ENCODE measurements at places on chromosomes 6 and 20.

DNA sequence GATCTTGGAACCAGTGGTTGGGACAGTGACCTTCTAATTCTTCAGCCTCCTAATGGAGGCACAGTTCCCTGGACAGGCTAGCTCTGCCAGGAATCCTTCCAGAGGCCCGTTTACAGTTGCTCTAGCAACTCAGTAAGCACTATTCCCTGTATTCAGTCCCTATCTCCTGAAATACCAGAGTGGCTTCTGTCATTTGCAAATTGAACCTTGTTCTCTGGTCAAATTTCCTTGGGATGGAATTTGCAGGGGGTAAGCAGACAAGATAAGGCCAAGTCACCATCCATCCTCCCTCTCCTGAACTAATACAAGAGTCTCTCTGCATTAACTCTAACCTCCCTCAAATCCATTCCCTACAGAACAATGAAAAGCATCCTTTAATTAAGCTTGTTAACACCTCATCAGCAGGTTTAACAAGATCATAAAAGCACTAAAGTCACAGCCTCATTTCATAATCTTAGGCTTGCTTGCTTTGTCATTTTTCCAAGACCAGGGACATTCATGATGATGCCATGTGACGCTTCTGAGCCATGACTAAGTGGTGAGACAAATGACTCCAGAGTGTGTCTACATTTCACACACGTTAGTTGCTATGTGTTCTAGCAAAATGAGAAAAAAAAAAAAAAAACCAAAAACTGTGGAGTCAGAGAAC, 37.1 kb downstream of the SLC22A23 start:
- DNase-seq: peak; percentile 2

DNA sequence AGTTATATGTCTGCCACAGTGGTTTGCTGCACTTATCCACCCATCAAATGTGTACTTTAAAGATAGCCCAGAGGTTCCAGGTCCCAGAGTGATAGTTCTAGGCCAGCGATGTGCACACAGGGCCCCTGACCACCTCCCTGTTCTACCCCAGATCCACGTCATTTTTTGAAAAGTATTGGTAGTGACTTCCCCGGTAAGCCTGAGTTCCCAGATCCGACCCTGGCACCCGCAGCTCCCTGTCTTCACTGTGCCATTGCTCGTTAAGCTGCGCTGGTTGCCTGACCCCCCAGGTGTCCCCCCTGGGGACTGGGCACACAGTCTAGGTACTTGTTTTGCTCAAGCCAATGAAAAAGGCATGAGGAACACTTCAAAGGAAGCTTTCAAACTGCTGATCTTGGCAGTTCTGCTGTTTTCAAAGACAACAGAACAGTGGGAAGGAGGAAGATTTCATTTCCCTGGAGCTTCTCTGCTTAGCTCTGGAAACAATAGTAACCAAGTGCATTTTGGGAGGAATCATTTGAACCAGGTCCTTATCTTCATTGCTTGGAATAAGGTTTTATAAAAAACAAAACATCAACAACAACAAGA, 116.3 kb upstream of the TAB2 start:
- DNase-seq: no peak

- DNase-seq: no peak
Measured at GRCh38 chr6:168414336-168415097, 26.5 kb upstream of the SMOC2 start.

GRCh38 chr6:36297051-36297450, 27.2 kb downstream of the PNPLA1 start:
- DNase-seq: no peak

DNA sequence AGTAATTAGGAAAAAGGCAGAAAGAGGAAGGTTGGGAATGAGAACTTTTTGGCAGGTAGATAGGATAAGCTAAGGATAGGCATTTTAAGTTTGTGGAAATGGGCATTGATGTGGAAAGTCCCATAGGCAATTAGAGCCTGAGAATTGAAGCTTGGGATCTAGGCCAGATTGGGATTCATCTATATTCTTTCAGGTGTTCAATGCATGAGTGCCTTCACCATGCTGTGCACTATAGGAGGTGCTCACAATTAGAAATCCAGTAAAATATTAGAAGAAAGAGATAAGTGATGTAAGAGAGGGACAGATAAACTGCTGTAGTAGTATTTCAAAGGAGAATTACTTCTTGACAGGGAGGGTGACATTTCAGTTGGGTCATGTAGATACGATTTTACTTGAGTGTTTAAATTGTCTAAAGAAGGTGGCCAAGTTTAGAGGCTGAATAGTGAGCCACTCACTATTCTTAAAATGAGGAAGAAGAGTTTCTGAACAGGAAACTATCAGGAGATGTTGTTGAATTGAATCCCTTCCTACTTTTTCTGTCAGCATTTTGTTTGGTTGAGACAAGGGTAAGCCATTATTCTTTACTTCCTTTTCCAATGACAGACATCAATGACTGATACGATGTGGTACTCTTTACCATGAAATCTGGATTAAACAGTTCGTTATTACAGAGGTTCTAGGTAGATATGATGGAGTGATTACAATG, 31.0 kb upstream of the CTAGE9 start:
- DNase-seq: no peak

DNA sequence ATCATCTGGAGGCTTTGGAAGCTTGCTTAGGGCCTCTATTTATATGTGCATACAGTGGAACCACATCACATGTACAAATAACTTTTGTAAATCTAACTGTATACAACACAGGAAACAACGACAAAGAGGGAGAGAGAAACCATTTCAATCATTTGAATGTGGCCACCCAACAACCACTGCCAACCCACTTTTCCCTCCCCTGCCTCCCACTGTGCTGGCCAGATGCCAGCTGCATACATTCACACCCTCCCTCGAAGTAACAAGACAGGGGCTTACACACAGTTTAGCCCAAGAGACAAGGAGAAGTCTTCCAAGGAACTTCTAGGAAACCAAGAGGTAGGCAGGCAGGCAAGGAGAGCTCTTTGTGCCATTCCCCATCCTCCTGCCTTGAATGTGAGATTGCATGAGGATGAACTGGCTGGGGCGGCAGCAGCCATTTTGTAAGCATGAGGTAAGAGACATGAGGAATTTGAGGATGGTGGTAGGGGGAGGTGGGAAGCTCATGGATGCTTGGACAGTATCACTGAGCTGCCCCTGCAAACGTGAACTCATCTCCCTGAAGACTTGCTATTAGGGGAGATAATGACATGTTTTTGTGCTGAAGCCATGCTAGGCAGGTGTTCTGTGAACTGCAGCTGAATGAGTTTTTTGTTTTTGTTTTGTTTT, 18.2 kb downstream of the BMP7 start:
- no peak for DNase-seq

DNA sequence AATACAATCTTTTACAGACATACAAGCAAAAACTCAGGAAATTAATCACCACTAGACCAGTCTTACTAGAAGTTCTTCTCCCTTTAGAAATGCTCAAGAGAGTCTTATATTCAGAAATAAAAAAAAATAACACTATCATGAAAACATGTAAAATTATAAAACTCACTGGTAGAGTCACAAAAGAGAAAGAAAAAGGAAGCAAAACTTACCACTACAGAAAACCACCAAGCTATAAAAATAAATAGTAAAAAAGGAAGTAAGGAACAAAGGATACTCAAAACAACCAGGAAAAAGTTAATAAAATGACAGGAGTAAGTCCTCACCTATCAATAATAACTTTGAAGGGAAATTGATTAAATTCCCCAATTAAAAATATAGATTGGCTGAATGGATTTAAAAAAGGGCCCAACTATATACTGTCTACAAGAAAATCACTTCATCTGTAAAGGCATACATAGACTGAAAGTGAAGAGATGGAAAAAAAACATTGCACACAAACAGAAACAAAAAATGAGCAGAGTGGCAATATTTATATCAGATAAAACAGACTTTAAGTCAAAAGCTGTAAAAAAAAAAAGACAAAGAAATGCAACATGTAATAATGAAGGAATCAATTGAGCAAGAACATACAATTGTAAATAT, 489.5 kb downstream of the KIF16B start:
- no peak for DNase-seq

DNA sequence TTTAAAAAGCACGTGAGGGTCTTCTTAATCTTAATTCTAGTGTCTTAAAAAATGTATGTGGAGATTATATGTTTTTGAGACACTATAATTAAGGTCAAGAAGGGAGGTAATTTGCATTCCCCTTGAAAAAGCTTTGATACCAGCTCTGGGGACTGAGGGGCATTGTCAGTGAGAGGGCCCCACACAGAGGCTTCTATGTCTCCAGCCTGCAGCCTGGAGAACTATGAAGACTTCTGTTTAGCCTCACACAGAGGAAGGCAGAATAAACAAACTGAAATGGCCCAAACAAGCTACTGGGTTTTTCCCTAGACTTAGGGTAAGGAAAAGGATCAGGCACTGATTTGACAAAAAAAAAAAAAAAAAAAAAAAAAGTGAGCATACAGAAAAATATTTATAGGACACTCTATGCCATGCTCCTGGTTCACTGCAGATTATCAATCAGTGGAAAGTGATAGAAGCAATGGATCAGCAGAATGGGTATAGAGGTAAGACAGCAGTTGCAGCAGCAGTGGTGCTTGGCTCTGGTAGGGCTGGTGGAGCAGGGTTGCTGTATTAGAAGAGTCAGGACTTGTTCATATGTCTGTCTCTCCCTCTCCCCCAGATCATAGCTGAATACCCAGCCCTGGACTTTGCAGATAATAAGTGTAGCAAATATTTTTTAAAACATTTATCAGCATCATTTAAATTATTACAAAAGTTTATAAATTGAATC, 85.4 kb downstream of the KLHL32 start:
- no peak for DNase-seq

- DNase-seq: no peak
Measured at GRCh38 chr6:16355238-16355637, 116.9 kb downstream of the GMPR start.

- DNase-seq: no peak
Measured at GRCh38 chr20:54645445-54646155, 170.2 kb downstream of the DOK5 start.

- peak; percentile 95 for DNase-seq
Measured at GRCh38 chr6:113858480-113859348, 1.6 kb downstream of the MARCKS start.

DNA sequence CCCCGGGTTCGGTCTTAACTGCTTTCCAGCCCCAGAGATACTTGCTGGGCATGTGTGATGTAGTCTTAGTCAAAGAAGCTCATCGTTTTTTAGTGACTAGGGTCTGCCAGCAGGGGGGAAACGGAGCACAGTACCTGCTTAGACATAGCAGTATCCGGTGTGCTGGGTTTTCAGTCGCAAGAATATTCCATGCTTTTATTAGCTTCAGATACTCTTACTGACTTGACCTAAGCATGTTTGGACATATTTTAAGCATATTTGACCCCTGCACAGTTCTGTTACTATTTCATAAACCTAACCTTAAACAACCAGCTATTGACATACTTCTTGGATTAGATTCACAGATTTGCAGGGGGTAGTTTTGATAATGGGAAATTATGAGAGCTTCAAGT, 3.0 kb downstream of the E2F3 start:
- DNase-seq: peak; percentile 51

GRCh38 chr6:161001421-161001820, 9.9 kb downstream of the MAP3K4 start:
- peak; percentile 78 for DNase-seq

GRCh38 chr6:79441192-79441591, 96.0 kb downstream of the LCA5 start:
- no peak for DNase-seq

DNA sequence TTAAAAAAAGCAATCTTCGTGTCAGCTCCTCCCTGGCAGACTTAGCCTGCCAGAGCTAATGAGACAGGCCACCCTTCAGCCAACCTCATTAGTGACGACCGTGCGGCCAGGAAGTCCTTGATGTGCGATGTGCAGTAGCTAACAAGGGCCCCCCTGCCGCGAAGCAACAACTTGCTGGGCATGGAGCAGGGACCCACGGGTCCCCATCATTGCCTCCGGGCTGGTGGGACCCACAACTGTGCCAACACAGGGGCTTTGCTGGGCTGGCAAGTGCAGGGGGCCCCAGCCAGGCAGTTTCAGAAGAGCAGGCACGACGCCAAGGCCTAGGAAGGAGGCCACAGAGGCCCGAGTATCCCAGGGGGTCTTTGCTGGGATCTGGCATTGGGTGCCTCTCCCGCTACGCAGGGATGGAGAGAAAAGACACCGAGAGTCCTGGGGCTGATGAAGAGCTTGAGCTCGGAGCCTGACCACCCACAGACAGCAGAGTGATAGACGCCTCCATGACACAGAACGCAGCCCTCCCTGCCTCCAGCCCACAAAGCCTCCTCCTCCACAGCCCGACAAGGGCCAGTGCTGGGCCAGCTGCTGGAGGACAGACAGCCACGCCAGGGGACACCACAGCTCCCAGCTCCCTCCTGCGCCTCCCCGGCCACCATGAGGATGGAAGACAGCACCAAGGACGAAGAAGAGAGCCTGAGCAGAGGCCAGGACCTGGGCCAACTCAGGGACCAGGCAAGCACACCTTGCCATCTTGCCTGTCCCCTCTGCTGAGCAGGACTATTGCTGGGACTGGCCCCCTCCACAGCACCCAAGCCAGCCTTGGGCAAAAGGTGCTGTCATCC, 96.6 kb downstream of the YTHDF1 start:
- peak; percentile 82 for DNase-seq

DNA sequence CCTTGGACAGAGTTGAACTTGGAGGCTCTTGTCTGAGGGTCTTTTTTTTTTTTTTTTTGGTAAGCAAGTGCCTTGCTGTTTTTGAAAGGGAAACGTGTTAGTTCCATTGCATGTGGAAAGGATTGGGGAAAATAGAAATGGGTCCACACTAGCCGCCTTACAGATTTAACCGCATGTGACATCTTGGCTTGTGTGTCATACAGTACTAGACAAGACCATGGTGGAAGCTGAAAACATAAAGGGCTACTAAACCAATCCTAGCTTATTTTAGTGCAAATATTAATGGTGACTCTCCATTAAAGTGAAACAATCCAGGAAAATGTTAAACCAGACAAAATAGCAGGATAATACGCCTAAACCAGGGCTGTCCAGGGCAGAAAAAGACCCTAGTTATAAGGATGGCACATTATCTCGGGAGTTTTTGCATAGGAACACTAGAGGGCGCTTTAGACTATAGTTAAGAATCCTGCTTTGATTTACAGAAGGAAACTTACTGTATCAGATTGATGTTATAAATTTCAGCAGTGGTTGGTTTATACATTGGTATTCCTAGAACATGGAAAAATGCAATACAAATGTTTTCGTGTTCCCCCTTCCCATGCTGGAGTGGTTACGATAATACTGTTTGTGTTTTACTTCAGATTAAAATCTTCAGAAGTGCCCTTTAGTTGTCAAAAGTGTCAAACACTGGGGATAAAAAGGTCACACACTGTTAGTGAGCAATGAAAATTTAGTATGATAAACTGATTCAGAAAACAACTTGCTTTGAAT, 59.8 kb upstream of the DEK start:
- DNase-seq: peak; percentile 83

GRCh38 chr20:10668677-10669368, 5.0 kb downstream of the JAG1 start:
- DNase-seq: no peak

- DNase-seq: no peak
Measured at GRCh38 chr6:98894810-98895209, 52.9 kb downstream of the FBXL4 start.

- no peak for DNase-seq
Measured at GRCh38 chr6:12598919-12599318, 117.6 kb upstream of the PHACTR1 start.

DNA sequence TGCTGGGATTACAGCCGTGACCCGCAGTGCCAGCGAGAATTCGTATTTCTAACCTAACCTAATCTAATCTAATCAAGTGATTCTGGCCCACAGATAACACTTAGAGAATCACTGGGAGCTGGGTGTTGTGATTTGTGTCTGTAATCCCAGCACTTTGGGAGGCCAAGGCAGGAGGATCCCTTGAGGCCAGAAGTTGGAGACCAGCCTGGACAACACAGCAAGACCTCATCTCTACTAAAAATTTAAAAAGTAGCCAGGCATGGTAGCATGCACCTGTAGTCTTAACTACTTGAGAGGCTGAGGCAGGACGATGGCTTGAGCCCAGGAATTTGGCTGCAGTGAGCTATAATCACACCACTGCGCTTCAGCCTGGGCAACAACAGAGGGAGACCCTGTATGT, 21.4 kb upstream of the NCOA3 start:
- DNase-seq: no peak

Measured in DMS79 treated with DMSO at 0.1 percent for 48 hours (cell line).